ENCODE measurements at places on chromosomes 11 and 22.

DNA sequence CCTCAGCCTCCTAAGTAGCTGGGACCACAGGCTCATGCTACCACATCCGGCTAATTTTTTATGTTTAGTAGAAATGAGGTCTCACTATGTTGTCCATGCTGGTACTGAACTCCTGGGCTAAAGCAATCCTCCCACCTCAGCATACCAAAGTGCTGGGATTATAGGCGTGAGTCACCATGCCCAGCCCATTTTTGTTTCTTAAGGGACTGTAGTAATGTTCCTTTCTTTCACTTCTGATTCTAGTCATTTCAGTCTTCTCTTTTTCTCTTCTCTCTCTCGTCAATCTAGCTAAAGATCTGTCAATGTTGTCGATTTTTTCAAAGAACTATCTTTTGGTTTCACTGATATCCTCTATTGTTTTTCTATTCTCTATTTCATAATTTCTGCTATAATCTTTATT is 111.0 kb upstream of the APOA1 start:
- no peak for DNase-seq

GRCh38 chr22:28710576-28711191 is 30.9 kb downstream of the CHEK2 start:
- no peak for DNase-seq

- DNase-seq = no peak
Observed at GRCh38 chr11:7622721-7623120, 50.6 kb downstream of the CYB5R2 start.

- no peak for DNase-seq
Observed at GRCh38 chr11:1226986-1227550, 4.2 kb downstream of the MUC5B start.

DNA sequence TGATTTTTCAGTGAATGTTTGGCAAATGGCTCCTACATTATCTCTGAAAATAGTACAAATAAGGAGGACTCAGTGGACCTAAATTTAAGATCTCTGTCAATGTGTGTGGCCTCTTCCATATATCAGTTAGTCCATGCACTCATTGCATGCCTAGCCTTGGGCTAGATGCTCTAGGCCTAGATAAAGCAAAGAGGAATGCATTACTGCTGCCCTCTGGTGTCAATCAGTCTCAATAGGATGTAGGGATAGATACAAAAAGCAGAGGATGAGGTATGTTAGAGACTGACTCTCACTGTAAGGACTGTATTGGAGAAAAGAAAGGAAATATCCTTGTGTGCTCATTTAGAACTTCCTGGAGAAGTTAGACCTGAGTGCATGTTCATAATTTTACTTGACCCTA is 42.0 kb downstream of the MS4A2 start:
- peak; percentile 86 for DNase-seq

GRCh38 chr22:24727218-24727851 is 47.2 kb downstream of the PIWIL3 start:
- peak; percentile 82 for DNase-seq

DNA sequence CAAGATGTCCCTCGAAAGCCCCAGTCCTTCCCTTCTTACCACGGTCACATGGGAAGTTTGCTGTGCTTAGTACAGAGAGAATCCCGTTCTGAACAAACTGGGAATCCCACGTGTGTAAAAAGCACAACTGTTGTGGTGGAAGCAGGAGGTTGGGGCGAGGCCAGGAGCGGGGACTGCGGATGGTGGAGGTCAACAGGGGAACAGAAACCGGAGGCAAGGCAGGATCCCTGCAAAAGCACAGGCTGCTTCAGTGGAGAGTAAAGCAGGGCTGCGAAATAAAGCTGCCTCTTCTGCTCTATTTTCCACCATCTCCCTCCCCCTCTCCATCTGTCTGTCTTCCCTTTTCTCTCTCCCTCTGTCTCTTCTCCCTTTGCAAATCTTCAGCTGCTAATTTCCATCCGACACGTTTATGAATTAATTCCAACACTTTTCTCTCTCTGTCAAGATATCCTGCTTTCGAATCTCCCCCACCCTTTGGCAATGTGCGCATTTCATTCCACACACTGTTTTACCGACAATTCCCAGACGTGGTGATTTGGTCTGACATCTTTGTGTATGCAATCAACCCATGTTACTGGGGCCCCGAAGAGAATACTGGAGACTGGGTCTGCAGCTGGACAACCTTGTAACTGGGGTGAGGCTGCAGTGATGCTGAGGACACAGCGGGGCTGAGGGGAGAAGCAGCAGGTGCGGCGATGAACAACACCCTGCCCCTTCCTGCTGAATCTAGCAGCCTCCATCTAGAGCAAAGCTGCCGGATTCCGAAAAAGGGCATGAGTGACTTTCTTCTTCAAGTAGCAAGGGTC is 571.8 kb downstream of the OPCML start:
- DNase-seq = no peak

DNA sequence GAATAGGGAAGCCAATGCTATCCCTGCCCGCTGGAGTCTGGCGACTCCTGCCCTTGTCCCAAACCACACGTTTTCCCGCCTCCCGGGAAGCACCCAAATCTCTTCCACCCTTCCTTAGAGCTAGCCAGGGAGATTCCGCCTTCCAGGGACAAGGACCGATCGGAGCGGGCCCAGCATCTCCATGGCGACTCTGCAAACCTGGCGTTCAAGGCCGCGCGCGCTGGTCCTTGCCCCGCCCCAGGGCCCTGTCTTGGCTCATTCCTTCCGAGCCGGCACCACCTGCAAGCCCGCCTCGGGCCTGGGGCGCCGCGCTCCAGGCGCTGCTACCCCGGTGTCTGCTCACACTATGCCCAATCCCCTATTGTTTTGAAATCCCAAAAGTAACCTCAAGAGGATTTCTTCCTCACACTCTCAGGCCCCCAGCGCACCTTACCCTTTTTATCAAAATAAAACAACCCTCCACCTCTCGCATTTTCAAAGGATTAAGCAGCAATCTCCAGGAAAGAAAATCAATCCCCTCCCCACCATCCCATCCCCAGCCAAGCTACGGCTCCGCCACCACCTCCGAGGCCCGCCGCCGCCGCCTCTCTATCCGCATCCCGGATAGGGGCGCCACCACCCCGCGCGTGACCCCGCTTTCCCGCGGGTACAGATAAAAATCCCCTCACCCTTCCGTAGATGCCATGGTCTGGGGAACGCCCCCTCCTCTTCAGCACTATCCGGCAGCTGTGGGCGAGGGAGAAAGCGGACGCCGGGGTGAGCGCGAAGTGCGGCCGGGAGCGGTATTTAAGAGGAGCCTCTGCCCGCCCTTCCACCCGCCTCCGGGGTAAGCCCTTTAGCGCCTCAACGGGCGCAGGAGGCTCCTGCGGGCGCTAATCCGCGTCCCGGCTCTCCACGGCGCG is 825 bp downstream of the SLC1A2 start:
- no peak for DNase-seq

DNA sequence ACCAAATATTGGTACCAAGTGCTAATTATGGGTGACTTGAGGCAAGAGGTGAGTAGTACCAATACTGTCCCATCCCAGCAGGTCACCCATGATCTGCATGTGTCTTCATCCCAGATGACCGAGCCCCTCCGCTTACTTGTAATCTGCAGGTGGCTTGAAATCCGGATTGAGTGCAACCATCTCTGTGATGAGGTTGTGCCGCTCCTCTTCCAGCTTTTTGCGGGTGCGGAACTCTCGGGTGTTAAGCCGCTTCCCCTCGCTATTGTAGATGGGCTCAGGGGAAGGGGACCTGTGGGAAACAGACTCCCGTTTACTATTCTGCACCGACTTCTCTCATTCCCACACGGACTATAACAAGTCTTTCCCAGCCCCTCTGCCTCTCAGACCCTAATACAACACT is 8.2 kb downstream of the SF1 start:
- no peak for DNase-seq

- no peak for DNase-seq
Observed at GRCh38 chr22:37418627-37419369, 8.5 kb downstream of the ELFN2 start.

DNA sequence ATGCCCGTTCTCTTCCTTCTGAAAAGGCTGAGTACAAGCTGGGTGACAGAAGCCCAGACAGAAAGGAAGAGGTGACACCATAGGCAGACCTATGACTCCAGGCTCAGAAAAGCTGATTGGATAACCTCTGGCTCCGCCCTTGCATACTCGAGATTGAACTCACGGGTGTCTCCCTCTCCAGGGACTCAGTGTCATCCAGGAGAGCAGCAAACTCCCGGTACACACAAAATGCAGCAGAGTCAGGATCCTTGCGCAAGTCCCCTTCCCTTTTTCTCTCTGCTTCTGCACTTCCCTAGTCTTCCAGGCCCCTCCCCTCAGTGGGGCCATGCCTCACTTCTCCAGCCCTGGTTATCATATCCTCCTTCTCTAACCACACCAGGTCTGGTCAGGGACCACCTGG is 9.8 kb downstream of the SCN4B start:
- DNase-seq = no peak

DNA sequence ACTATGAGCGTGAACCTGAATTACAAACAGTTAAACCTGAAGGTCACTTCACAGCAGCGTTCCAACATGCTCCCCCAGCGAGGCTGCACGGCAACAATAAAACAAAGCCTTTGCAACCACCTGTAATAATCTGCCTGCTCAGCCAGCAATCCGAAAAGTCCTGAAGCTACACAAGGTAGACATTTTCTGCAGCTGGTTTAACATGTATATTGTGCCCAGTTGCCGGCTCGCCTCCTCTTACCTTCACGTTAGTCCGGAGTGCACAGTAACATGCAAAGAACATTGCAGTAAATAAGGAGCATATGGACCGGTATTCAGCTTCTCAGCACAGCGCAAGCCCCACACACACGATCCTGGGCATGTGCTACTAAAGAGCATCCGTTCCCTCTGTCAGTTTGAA is 704.3 kb downstream of the DLG2 start:
- DNase-seq = no peak

- peak; percentile 82 for DNase-seq
Observed at GRCh38 chr11:68954836-68955606, 25.8 kb downstream of the MRGPRD start.

DNA sequence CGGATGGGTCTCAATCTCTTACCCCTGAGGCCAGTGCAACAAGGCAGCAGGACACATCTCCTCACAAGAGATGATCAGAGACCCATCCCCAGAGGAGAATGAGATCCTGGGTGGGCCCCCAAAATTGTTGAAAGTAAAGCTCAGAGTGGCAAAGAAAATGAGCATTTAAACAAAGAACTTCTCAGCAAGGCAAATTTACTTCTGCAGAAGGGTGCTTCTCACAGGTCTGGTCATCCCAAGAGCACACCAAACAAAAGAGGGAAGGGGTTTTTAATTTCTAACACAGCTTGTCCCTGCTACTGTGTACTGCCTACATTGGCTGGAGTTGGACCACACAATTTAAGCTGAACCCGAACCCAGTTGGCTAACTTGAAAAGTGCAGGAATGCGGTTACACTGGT is 1628.6 kb upstream of the RAG2 start:
- DNase-seq = no peak

GRCh38 chr11:32141745-32142546 is 51.1 kb downstream of the RCN1 start:
- no peak for DNase-seq

DNA sequence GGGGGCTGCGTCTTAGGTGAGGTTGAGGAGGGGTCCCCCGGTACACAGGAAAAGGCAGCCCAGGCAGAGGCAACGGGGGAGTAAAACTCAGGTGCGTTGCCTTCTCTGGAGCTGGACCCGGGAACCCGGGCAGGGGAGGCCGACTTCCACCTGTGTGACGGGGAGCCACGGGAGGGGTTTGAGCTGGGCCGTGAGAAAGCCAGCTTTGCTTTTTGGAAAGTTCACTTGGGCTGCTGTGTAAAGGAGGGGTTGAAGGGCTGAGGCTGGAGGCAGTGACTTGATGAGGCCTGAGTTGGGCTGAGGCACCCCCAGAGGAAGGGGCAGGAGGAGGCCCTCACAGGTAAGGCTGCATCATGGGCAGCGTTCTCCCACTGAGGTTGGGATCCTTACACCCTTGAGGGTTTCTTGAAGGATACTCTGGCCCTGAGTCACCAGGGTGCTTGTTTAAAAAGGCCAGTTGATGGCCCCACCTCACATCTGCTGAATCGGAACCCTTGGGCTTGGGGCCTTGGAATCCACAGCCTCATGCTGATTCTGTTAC is 47.2 kb downstream of the CHRDL2 start:
- no peak for DNase-seq

DNA sequence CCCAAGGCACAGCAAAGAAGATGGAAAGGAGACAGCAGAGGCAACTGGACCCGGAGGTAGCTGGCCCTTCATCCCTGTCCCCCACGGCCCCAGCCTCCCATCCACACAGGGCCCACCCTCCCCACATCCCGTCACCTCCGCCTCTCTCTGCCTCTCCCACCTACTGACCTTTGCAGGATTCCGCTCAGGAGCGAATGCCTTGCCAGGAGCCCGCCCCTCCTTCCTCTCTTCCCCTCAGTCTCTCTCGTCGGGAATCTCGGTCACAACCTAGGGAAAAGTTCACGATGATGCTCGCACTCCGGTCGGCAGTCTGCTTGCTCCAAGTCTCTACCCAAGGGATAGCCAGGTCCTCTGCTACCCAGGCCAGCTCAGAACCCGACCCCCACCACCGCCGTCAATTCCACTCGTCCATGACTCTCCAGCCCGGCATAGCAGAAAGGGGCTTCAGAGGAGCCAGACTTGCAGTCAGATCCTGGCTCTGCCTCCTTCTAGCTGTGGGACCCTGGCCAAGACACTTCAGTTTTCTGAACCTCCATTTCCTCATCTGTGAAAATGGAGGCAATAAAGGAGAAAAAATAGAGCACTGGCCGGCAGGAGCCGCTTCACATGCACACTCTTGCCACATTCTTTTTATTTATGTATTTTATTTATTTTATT is 10.2 kb downstream of the AHNAK start:
- no peak for DNase-seq

DNA sequence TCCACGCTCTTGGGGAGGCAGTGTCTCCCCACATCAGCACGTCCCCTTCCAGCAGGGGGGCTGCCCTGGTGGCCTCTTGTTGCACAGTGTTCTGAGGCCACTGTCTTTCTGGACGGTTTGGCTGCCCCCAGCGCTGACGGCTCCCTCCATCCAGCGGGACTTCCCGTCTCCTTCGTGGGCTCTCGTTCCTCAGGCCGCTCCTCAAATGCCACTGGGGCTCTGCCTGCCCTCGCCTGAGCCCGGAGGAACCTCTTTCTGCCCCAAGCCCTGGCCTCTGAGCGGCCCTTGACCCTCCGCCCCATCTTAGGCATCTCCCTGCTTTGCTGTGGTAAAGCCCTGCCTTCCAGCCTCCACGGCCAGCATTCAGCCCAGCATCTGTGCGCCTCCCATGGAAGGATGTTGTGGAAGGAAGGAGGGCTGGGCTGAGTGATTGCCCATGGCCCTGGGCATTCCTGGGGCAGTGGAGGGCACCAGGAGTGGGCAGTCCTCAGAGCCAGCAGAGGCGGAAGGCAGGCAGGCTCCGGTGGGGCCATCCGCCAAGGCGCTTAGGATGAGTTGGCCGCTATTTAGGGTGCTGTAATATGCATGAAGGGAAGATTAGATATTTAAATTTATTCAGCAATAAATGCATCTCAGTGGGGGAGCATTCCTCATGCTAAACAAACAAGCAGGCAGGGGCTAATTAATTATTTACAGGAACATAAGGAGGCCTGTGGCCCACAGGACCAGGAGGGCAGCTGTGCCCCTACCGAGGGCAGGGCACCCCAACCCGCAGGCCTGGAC is 17.8 kb downstream of the OTUB1 start:
- DNase-seq = no peak

DNA sequence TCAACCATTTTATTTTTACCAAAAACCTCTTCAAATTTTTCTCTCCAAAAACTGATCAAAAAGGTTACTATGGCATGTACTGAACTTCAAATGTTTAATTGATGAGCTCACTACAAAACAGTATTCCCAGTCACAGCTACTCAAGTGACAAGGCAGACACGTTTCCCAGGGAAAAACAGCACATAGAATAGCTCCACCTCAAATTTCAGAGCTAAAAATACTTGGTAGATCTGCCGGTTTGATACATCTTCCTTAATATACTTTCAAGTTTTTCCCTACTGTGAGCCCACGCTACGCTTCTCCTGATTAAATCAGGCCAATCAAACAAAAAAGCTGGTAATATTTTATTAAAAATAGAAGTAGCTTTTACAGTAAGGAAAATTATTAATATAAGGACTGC is 100.4 kb downstream of the EFCAB6 start:
- no peak for DNase-seq
